ENCODE measurements at places on chromosomes 1 and 21. TPM values are rescaled to one million over a fixed set of nuclear protein-coding genes. Genes with fewer than 3 reads are reported as not detected.

MTHFR gene
- 58.0 TPM for total RNA-seq

SPRR2F gene
- not detected for total RNA-seq

HJV gene
- not detected for total RNA-seq

USP33 gene
- total RNA-seq, result 67.0 TPM

CIART gene
- total RNA-seq, result 0.68 TPM

TNFRSF9 gene
- total RNA-seq, result not detected

DBT gene
- 13.6 TPM for total RNA-seq

KIAA0040 gene
- 50.2 TPM for total RNA-seq

DNAI4 gene
- total RNA-seq, result 10.2 TPM

FMO4 gene
- total RNA-seq, result 2.6 TPM

PADI1 gene
- not detected for total RNA-seq

MTMR11 gene
- 0.24 TPM for total RNA-seq

BCAR3 gene
- 24.2 TPM for total RNA-seq

FRRS1 gene
- 7.2 TPM for total RNA-seq

Measured in OCI-LY7 (cell line).